Stimulated activated CD8-positive, alpha-beta memory T cell treated with anti-CD3 and anti-CD28 coated beads, Interleukin-15, amount 100 ng/mL, for 48 hours (primary cell): ENCODE measurements at places on chromosomes 5 and 9.

DNA sequence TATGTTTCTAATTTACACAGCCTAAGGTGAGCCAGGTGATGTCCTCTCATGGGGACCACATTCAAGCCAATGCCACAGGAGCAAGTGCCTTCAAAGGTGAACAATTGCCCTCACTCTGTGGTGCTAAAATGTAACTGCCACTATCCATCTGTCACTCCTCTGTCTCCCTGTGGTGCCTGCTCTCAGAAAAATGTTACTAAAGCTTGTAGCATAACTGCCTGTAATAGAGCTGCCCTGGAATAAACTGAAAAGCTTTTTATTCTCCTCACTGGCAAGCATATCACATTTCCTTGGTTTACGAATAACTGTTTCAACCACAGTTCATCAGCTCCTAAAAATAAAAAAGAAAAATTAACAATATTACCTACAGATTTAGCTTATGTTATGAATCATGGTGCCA, 142.4 kb downstream of the ST8SIA4 start:
- no peak for DNase-seq

GRCh38 chr5:135469911-135470310, 17.8 kb upstream of the TIFAB start:
- DNase-seq: no peak

GRCh38 chr5:148684528-148684927, 30.2 kb upstream of the HTR4 start:
- DNase-seq: no peak

DNA sequence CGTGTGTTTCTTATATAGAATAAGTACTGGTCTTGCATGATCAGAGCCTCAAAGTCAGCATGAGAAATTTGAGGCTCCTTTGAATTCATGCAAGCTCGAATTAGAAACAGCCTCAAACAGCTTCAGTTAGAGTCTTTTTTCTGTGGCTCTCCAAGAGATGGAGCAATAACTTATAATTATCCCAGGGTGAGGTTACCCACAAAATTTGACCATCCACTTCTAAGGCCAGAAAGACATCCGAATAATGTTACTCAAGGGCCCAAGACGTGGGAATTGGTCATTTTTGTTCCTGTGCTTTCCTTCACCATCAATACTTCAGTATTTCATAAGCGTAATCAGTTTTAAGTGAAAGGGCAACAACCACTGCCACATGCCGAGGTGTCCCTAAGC, 89.7 kb downstream of the DAPK1 start:
- no peak for DNase-seq
